Right ventricle myocardium superior (tissue), 1 donor: ENCODE measurements at places on chromosomes 13 and 19.

DNA sequence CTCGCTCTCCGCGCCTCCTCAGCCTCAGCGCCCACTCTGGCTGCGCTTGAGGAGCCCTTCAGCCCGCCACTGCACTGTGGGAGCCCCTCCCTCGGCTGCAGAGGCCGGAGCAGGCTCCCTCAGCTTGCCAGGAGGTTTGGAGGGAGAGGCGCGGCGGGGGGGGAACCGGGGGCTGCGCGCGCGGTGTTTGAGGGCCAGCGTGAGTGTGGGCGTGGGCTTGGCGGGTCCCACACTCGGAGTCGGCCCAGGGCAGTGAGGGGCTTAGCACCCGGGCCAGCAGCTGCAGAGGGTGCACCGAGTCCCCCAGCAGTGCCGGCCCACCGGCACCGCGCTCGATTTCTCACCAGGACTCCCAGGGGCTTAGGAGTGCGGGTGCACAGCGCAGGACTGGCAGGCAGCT is 1220.9 kb downstream of the PCDH9 start:
- no peak for DNase-seq

DNA sequence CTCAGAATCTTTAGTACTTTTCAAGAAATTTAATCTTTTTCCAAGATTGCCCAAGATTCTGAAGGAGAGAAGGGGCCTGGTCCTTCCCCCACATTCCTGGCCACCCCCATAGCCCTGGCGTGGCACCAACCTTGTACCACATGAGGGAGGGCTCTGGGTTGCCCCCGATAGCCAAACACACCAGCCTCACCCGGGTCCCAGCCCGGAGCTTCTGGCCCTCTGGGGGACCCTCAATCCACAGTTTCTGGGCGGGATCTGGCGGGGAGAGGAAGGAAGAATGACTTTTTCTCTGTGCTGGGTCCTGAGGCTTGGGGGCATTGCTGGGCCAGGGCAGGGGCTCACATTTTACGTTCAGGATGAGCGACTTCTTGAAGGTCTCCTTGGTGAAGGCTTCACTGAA is 4.4 kb downstream of the NPHS1 start:
- DNase-seq: no peak

GRCh38 chr13:111913761-111914140 is 153.2 kb upstream of the SOX1 start:
- DNase-seq: no peak

DNA sequence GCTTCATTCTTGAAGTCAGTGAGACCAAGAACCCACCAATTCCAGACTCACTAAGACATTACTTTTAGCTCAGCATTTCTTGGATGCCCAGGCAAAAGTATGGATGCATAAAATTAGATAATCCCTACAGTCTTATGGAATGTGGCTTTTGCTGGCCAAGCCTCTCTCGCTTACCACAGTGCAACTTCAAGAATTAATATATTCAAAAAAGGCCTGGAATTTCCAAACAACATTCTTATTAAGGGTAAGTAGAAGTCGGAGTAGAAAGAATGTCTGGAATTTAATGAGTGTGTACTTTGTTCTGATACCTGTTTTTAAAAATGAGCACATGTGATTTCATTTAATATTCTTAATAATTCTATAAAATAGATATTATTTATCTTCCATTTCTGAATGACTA is 302.4 kb upstream of the TMTC4 start:
- DNase-seq: no peak

DNA sequence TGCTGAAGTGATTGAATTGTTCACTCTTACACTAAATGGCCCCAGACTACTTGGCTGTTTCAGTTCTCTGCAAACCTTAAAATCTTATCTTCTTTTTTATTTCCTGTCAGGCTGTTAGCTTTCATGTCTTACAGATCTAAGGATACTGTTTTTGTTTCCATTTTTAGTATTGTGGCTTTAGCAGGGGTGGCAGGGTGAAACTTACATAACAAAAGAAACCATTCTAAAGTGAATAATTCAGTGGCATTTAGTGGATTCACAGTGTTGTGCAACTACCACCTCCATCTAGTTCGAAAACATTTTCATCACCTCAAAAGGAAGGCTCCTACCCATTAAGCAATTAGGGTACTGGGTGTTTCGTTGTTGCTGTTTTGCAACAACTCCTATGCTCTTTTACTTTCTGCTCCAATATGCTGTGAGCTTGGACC is 19.8 kb downstream of the TMEM272 start:
- DNase-seq: no peak

DNA sequence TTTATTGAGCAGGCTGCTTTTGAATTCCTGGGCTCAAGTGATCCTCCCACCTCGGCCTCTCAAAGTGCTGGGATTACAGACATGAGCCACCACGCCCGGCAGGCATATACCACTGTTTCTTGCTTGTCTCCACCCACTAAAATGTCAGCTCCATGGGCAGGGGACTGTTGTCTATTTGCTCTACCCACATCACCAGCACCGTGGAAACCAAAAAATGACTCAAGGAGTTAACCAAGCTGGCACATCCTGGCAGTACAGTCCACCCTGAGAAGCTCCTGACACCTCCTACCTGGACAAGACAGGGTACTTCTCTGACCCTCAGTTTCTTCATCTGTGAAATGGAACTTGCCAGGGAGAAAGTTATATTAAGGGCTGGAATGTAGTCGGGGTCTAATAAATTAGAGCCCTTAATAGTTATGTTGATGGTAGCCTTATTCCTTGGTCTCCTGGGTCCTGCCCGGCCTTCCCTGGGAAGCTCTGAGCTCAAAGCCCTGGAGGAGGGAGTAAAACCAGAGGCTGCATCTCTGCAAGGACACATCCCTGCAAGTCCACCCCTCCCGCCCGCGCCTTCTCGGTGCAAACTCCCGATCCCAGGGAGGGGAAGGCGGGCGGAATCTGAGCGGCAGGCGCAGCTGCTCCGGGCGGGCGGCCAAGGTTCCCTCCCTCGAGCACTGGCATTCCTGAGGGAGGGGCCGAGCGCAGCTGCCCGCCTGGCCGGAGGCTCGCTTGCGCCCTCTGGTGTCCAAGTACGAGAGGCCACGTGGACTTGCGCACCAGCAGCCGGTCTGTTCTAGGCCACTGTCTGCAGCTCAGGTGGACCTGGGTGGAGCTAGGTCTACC is 14.1 kb downstream of the RDH8 start:
- peak; percentile 97 for DNase-seq

DNA sequence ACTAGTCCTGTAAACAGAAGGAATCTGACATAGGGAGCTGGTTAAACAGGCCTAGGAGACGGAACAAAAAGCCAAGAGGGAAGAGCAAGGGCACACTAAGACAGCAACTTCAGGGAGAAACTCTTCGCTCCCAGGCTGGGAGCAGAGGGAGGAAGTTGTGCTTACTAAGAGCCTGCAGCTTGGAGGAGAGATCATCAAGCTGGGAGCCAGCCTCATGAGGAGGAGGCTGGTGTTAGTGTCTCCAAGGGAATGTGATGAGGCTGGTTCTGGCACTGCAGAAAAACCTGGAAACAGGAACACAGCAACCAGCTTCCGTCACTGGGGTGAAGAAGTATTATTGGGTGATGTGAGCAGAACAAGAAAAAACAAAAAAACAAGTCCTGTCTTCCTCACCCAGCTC is 1027.3 kb downstream of the UQCRFS1 start:
- DNase-seq: no peak

- DNase-seq: peak; percentile 13
Observed at GRCh38 chr19:40262422-40262821, 22.7 kb downstream of the AKT2 start.

GRCh38 chr13:31801088-31801487 is 61.8 kb downstream of the RXFP2 start:
- no peak for DNase-seq

DNA sequence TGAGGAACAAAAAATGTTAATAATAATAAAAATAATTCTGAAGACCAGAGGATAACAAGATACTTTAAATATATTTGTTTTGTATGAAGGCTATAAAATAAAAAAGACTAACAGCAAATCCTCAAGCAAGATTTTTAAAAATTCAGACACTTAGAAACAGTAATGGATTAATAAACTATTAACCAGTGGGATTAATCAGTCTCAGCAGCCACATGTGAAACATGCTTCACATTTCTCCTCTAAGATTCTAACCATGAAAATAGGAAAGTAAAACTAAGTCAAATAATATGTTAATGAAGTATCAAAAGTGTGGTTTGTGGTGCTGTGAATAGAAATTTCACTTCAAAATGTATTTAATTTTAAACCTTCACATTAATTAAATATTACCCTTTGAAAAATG is 57.4 kb downstream of the KCNRG start:
- no peak for DNase-seq
